ENCODE measurements at places on chromosomes 3 and 15.

DNA sequence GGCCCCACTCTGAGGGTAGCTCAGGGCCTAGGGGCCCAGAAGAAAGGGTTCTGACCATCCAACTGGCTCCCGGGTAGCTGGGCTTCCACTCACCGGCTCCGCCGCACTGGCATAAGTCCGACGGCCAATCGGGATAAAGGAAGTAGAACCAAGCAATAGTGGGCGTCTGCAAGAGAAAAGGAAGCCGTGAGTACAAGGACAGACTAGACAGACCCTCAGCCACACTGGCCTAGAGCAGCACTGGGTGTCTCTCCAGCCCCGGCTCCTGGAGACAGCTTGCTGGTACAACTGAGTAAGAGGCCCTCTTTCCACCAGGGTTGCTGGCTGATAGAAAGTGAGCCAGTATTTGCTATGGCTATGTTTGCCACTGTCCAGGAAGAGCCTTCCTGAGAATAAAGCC lies 22.4 kb downstream of the BDH1 start:
- no peak for DNase-seq

DNA sequence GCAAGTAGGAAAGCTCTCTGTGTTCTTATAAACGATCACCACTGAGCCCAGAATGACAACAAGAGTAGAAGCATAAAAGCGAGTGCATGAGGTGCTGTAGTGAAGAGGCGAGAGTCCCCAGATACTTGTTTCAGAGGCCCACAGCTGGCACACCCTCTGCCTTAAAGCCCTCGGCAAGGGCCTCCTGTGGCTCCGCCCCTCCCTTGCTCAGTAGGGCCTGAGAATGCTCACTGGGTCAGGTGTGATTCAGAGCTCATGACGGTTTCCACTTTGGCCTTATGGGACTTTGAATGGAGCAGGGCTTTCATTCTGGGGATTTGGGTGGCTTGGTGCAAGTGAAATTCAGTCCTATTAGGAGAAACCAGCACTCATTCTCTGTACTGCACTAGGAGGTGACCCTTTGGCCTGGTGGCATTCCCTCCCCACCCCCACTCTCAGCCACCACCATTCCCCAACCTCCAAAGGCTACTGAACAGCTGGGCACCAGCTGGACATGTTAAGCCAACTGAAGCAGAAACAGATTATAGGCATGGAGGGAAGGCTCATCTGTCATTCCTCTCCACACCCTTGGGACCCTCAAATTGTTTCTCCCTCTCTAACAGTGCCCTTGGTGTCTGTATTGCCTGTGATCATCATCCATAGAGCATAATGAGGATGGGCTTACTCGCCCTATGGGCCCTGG lies 109.6 kb upstream of the CTDSPL start:
- DNase-seq: no peak

- DNase-seq: no peak
Observed at GRCh38 chr15:50227076-50227475, 38.5 kb downstream of the HDC start.

- DNase-seq: peak; percentile 68
Observed at GRCh38 chr3:40258555-40258954, 51.0 kb upstream of the EIF1B start.

- no peak for DNase-seq
Observed at GRCh38 chr3:154195620-154196356, 74.6 kb downstream of the ARHGEF26 start.
